SJSA1 (cell line): ENCODE measurements at places on chromosomes 12 and 14.

GRCh38 chr12:118493962-118494361, 117.6 kb downstream of the SUDS3 start:
- H3K4me1 ChIP-seq = no peaks in the 10 kb centered on the region
- no peak overlapping the region for H3K4me3 ChIP-seq
- no peak for DNase-seq
- H3K27ac ChIP-seq = no peak overlapping the region
- H3K27me3 ChIP-seq = no peaks in the 10 kb centered on the region

GRCh38 chr14:60807971-60808370, 73.4 kb downstream of the MNAT1 start:
- H3K36me3 ChIP-seq = peaks cover 9% of the 10 kb centered on the region
- 0 out of 2 replicates have a peak, but pooled peaks cover 3% of the 10 kb centered on the region for H3K4me1 ChIP-seq
- no peak overlapping the region for H3K4me3 ChIP-seq

DNA sequence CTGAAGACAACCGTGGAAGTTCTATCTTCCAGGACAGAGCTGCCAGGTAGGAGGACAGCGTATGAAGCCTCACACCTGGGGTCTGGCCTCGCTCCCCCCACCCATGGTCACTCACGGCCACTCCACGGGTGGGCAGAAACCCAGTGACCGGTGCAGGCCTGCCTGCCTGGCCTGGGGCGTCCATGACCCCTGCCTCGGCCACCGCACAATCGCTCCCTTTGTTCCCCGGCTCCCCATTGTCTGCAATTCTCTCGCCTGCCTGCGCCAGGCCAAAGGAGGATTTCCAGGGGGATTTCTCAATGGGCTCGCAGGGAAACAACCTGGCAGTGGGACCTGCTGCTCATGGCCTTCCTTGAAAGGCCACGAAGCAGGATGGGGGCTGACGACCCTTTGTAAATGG, 22.6 kb downstream of the CCDC85C start:
- H3K4me3 ChIP-seq = no peak overlapping the region
- H3K27me3 ChIP-seq = no peaks in the 10 kb centered on the region

- H3K27me3 ChIP-seq = no peaks in the 10 kb centered on the region
- H3K4me3 ChIP-seq = no peak overlapping the region
- no peaks in the 10 kb centered on the region for H3K4me1 ChIP-seq
- no peaks in the 10 kb centered on the region for H3K36me3 ChIP-seq
These were observed 43.2 kb upstream of the MYBPC1 start for GRCh38 chr12:101551362-101552114.

GRCh38 chr12:120965534-120966091, 12.7 kb upstream of the HNF1A start:
- H3K4me1 ChIP-seq = no peaks in the 10 kb centered on the region
- no peak for DNase-seq
- H3K4me3 ChIP-seq = no peak overlapping the region

DNA sequence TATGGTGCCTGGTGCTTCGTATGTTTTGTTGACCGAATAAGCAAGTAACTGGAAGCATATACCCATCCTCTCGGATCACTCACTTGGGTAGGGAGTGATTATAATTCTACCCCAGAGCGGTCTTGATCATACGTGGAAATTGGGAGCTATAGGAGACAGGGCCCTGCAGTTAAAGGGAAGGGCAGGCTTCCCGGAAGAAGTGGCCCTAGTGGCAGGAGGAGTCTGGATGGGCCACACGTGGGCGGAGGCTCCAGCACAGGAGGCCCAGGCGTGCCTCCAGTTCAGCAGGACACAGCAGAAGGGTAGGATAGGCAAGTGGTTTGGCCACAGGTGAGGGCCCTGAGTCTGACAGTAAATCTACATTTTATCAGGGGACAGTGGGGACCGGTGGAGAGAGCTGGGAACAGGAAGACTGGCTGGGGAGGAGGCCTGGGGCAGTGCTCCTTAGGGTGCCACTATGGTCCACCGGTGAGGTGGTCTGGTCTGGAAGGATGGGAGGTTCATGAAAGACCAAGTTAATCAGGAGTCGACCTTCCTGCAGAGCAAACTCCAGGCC, 23.5 kb upstream of the YY1 start:
- H3K4me1 ChIP-seq = peaks cover 6% of the 10 kb centered on the region
- H3K4me3 ChIP-seq = no peak overlapping the region
- H3K27me3 ChIP-seq = no peaks in the 10 kb centered on the region
- no peak for DNase-seq
- no peak overlapping the region for H3K27ac ChIP-seq

DNA sequence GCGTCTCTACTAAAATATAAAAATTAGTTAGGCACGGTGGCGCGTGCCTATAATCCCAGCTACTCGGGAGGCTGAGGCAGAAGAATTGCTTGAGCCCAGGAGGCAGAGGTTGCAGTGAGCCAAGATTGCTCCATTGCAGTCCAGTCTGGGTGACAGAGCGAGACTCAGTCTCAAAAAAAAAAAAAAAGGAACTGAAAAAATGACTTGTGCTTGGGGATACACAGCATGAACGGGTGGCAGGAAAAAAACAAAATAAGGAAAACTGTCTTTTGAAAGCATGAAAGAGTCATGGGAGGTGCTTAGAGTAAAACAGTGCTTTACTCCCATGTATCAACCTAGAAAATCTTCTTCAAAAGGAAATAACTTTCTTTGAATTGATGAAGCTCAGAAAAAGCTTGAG, 80.8 kb downstream of the TMTC1 start:
- no peaks in the 10 kb centered on the region for H3K27me3 ChIP-seq
- H3K4me1 ChIP-seq = no peaks in the 10 kb centered on the region
- no peak for DNase-seq
- H3K36me3 ChIP-seq = no peaks in the 10 kb centered on the region
- H3K4me3 ChIP-seq = no peak overlapping the region

DNA sequence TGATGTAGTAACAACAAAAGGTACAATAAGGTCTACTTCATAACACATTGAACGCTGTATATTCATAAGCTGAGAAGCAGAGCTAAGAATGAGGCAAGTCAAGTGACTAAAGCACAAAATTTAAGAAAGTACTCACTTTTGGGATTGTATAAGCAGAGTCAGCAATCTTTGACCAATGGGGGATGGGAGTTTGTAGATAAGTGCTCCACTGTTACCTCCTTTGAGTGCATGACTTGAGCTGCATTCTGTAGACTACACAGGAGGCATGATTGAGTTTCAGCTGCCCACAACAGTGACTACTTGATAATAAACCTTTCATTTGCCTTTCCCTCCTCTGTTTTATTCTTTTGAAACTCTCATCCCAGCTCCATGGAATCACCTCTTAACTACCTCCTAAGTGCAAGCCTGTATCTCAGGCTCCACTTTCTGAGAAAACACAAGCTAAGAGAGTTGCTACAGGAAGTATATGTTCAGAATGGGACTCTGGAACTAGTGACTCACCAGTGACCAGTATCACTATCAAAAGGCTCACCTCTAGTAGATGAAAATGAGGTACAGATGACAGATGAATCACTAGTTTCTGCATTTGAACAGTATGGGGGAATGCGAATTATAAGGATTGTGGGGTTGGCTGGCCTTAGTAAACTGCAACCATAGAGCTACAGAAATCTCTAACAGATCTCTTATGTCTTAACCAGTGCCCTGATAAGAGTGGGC, 49.2 kb downstream of the SLC35F4 start:
- no peak overlapping the region for H3K4me3 ChIP-seq
- DNase-seq = no peak
- H3K36me3 ChIP-seq = no peaks in the 10 kb centered on the region
- H3K27me3 ChIP-seq = no peaks in the 10 kb centered on the region
- no peak overlapping the region for H3K27ac ChIP-seq

GRCh38 chr14:60309867-60310552, 61.0 kb downstream of the PPM1A start:
- H3K27me3 ChIP-seq = no peaks in the 10 kb centered on the region
- no peak overlapping the region for H3K4me3 ChIP-seq
- DNase-seq = no peak
- no peak overlapping the region for H3K27ac ChIP-seq
- H3K36me3 ChIP-seq = no peaks in the 10 kb centered on the region
- H3K4me1 ChIP-seq = no peaks in the 10 kb centered on the region

DNA sequence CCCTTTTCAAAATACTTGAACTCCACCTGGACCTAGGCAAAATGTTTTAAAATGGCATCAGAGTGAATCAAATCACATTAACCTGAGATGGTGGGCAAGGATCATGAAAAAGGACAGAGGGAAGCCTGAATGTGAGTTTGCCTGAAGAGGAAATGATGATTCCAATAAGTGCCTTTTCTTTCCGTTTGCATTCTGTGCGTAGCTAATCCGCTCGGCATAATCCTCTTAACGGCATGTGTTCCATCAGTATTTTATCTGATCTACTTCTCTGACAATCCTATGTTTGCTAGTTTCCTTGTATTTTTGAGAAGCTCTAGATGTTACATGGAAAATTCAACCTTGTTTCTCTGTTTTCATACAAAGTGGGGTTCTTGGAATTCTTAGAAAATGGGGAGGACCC, 354.6 kb downstream of the NRXN3 start:
- H3K4me1 ChIP-seq = no peaks in the 10 kb centered on the region
- H3K36me3 ChIP-seq = no peaks in the 10 kb centered on the region
- no peaks in the 10 kb centered on the region for H3K27me3 ChIP-seq
- H3K27ac ChIP-seq = no peak overlapping the region
- H3K4me3 ChIP-seq = no peak overlapping the region

- H3K4me3 ChIP-seq = no peak overlapping the region
- no peaks in the 10 kb centered on the region; the same call in 1 of the 2 replicates for H3K4me1 ChIP-seq
- H3K36me3 ChIP-seq = no peaks in the 10 kb centered on the region
These were observed 32.4 kb downstream of the BICD1 start for GRCh38 chr12:32139064-32139421.

- H3K36me3 ChIP-seq = no peaks in the 10 kb centered on the region
- H3K4me1 ChIP-seq = no peaks in the 10 kb centered on the region
- H3K4me3 ChIP-seq = no peak overlapping the region
These were observed 25.3 kb downstream of the GRIN2B start for GRCh38 chr12:13956060-13956590.

DNA sequence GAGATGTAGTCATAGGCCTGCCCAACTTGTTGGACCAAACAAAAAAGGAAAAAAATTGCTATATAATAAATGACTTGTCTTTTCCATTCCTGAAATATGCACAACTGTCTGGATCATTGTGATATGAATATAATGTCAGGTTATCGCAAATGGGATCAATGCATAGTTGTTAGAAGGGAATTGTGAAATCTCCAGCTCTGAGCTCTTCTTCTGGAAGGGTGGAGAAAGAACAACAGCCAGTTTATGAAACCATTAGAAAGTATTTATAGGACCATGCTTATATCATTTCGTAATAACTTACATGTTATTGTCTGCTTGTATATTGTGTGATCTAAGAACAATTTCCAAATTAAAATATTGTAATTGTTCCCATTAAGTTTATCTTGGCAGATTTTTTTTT, 35.7 kb upstream of the HIF1A start:
- H3K27ac ChIP-seq = no peak overlapping the region
- no peak for DNase-seq
- H3K27me3 ChIP-seq = no peaks in the 10 kb centered on the region
- H3K4me3 ChIP-seq = no peak overlapping the region
- peaks cover 21% of the 10 kb centered on the region for H3K4me1 ChIP-seq
